ENCODE measurements at places on chromosomes 7 and 10.

DNA sequence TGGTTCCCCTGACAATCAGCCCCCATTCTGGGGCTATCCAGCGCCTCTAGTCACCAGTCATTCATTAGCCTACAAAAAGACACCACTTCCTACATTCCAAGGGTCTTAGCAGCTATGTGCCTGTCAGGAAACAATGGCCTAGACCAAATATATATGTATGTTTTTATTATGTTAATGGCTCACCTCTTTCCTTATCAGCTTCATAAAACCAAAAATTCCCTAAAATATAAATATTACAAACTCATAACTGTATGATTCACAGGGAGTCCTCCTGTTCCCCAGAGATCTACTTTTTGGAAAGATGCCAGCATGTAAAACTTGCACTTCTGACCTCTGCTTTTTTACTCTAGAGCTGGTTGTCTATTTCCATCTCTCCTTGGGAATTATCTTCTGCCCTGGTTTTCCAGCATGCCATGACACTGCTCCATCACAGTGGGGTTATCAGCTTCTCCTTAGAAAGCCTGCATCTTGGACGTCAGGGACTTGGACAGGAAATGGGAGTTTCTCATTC, 79.2 kb downstream of the ABCA13 start:
- DNase-seq, result no peak

GRCh38 chr7:9175871-9176270, 742.5 kb downstream of the NXPH1 start:
- no peak for DNase-seq

DNA sequence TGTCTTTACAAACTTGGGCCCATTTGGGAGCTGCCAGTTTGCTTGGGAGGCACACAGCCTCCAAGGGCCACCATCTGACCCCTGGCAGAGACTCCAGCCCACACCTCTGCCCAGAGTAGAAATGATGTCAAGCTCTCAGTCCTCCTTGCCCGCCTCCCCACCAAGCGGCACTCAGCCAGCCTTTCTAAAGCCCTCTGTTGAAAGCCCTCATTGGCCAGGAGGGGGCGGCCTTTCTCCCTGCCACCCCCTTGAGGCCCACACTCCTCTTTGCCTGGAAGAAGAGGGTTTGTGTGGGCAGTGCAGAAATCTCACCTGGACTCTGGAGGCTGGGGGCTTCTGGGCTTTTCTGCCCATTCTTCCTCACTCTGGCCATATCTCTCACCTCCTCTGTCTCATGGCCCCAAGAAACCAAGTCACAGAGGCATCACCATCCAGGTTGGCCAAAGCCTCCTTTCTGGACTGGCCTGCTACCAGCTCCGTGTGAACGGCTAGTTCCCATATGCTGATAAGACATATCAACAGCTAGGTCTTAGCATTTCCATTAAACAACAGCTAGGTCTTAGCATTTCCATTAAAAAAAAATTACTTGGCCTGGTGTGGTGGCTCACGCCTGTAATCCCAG, 36.1 kb downstream of the UBTD1 start:
- DNase-seq, result peak; percentile 7

GRCh38 chr10:106401161-106401560, 763.3 kb downstream of the SORCS1 start:
- no peak for DNase-seq

DNA sequence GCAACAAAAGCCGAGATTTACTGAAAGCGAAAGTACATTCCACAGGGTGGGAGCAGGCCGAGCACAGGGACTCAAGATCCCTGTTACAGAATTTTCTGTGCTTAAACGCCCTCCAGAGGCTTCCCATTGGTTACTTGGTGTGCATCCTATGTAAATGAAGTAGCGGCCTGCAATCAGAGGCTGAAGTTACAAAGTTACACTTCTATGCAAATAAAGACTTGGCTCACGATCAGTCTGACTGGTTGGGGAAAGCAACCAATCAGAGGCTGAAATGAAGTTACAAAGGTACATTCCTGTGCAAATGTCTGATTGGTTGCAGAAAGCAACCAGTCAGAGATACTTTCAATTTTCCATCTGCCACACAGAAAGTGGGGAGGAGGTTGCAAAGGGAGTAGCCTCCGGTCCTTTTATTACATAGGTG, 4.1 kb downstream of the ACBD7 start:
- peak; percentile 34 for DNase-seq

- no peak for DNase-seq
Measured at GRCh38 chr10:15202639-15203038, 34.1 kb upstream of the NMT2 start.

Data from CD4-positive, alpha-beta T cell treated with Interleukin-6 at 100 ng/mL for 8 hours (primary cell).